Activated CD8-positive, alpha-beta T cell treated with anti-CD3 and anti-CD28 coated beads, Interleukin-2, amount 10 ng/mL, durations not matched to agents 7 days and 5 days (primary cell): ENCODE measurements at places on chromosomes 4 and X. TPM values are rescaled to one million over a fixed set of nuclear protein-coding genes. Genes with fewer than 3 reads are reported as not detected.
A peak's percentile ranks its signal among the peaks of the same experiment; 100 is the strongest.

DNA sequence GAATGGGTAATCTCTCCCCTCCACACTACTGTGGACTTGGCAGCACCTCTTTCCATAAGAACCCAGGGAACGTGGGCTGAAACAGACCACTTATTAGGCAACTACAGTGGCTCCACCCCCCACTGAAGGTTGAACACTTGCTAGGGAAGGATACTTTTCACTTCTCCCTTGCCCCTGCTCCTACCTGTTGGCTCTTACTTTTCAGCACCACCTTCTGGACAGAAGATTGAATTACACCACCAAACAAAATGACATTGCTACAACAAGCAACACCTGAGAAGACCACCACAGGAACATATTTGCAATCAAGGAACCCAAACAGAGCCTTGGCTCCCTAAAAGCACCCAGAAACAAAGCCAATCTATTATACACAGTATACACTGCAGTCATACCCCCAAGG, 132.1 kb upstream of the CXCL13 start:
- no peak for DNase-seq

GRCh38 chr4:98801259-98801725, 127.6 kb downstream of the EIF4E start:
- DNase-seq: no peak

DNA sequence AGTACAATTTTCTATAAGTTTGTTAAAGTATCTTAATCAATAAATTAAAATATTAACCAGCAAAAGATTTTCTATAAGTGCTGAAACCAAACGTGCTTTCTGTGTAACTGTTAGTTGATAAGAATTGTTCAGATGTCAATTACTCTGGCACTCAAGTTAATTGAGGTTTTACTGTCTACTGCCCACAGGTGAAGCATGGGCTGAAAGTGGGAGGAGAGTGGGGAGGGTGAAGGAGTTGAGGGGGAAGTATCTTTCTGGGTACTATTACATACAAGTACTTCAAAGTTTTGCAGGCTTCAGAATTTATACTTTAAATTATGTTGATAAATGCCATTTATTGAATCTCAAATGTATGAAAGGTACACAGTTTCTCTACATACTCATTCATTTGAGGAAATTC, 19.1 kb upstream of the CXCL3 start:
- no peak for DNase-seq

DNA sequence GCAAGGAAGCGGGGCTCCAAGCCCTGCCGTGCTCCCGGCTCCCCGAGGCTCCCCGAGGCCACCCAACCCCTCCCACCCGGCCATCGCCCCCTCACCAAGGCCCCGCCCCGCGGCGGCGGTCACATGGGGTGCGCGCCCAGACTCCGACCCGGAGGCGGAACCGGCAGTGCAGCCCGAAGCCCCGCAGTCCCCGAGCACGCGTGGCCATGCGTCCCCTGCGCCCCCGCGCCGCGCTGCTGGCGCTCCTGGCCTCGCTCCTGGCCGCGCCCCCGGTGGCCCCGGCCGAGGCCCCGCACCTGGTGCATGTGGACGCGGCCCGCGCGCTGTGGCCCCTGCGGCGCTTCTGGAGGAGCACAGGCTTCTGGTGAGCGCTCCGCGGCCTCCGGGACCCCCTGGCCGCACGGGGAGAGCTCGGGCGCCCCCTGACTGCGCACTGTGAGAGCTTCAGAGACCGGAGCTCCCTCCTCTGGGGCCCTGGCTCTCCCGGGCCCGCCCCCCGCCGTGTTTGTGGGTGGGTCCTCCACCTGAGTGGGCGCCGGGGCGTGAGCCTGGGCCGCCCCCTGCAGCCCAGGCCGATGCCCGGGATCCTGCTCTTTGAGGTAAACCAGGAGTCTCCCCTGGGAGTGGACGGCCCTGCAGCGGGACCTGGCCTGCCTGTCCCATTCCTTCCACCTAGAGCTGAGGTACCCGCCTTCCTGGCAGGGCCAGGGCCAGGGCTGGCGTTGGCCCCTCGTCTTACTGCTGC, at the start of gene IDUA:
Gene IDUA (plus strand): TSS at position 166 of the 745 bp plus-strand sequence. CDS start 41 bp downstream, at position 207.
- DNase-seq: peak; percentile 89

DNA sequence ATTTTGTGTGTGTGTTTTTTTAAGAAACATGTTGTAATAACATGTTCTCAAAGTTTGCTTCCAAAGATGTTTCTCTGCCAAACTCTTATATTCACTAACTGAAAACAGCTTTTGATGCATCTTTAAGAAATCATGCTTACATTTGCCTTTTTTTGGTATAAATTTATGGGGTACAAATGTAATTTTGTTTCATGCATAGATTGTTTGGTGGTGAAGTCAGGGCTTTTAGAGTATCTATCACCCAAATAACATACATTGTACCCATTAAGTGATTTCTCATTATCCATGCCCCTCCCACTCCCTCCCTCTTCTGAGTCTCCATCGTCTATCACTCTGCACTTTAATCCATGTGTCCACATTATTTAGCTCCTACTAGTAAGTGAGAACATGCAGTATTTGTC, 30.8 kb downstream of the SPINK2 start:
- DNase-seq: no peak

- DNase-seq: no peak
Observed at GRCh38 chr4:88698519-88698918, 890 bp upstream of the NAP1L5 start.

- DNase-seq: no peak
Observed at GRCh38 chr4:176323511-176324160, 3.9 kb downstream of the SPCS3 start.

DNA sequence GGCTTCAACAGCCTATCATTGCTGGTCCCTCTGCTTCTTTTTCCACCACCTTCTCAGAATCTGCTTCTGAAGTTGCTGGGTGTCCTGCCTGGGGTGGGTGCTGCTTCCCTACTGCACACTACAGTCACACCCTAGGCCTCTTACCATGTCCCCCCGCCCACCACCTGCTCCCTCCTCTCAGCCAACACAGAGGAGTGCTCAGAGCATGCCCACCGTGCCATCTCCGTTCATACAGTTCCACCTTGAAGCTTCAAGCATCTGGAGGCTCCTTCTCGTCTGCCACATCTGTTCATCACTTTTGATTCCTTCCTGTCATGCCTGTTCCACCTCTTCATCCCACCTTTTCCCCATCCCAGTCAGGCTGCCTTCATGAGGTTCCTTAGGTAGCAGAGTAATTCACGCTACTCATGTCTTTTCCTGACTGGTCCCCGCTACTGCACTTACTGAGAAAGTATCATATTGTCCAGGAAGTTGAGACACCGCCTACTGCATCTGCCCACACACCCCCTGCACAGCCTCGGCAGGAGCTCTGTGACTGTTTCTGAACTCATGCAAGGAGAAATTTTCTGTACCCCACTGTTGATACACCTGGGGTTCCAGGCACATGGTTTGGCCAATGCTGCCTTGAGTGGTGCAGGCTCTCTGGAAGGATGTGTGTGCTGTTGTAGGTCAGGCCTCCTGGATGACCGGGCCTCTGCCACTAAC, 39.5 kb downstream of the HADH start:
- peak; percentile 65 for DNase-seq

- DNase-seq: no peak
Observed at GRCh38 chr4:41154814-41155177, 59.5 kb downstream of the APBB2 start.

- DNase-seq: no peak
Observed at GRCh38 chr4:68724426-68724825, 54.0 kb upstream of the UGT2B15 start.

GRCh38 chr4:174669270-174669669, 147.0 kb upstream of the HPGD start:
- no peak for DNase-seq

DNA sequence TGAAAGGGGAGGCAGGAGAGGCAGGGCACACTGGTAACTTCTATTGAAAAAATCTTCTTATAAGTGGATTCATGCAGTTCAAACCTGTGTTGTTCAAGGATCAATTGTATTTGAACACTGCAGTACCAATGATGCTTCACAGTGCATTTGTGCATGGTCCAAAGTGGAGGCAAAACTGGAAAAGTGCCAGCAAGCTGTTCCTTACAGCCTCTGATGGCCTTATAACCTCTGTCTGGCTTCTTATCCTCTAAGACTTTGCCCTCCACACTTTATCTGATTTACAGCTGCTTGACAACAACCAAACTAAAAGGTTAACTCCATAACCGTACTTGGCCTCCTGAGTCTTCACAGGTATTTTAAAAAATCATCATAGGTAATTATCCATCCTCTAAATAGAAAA, 40.4 kb downstream of the MAGEB17 start:
- no peak for DNase-seq

DNA sequence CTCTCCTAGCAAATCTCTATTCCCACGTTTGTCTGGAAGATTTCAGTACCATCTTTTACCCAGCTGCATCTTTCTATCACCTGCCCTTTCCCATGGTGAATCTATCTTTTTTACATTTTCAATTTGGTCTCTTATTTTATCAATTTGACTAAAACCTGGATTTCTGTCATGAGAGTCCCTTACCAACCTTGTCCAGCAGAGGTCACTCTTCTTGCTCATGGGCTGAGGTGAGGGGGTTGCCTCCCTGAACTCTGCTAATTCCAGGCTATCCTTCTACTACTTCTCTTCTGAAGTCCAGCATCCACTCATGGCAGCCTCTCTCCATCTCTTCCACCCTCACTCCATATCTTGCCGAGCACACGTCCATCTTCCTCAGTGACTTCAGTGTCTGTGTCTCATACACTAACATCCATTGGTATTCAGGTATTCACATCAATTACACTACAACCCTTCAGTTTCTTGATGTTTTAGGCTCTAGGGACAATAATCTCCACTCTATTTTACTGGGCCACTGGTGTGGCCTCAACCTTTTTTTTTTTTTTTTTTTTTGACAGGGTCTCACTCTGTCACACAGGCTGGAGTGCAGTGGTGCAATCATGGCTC, 17.8 kb upstream of the ZNF827 start:
- peak; percentile 51 for DNase-seq

DNA sequence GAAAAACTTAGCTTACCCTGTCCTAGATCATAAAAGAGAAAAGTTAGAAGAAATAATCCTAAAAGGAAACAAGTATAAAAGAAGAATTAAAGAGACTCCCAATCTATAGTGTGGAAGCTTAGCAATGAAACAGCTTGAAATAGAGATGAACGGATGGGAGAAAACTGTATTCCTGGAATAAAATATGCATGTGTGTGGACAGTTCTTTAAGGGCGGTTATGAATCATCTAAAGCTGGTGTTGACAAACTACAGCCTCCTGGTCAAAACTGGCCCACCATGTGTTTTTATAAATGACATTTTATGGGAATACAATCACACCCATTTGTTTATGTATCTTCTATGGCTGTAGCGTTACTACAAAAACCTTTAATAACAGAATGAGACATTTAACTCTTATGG, 69.4 kb downstream of the OR13H1 start:
- no peak for DNase-seq

- DNase-seq: no peak
Observed at GRCh38 chrX:70386235-70386634, 36.9 kb upstream of the GDPD2 start.

DNA sequence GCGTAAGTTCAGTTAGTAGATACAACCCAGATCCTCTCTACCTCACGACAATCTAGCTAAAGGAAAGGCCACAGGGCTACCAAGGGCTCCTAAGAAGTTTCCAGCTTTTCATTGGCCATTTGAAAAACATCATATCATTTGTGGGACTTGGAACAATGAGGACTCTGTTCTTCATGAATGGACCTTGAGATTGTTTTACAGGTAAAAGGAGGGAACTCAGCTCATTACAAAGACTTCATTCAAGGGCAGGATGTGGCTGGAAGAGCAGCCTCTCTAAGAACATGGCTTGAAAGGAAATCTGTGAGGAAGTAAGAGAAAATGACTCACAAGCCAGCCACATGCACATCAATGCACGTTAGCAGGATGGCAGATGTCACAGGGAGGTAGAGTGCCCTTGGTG, 105.9 kb upstream of the SLC7A11 start:
- DNase-seq: no peak

DNA sequence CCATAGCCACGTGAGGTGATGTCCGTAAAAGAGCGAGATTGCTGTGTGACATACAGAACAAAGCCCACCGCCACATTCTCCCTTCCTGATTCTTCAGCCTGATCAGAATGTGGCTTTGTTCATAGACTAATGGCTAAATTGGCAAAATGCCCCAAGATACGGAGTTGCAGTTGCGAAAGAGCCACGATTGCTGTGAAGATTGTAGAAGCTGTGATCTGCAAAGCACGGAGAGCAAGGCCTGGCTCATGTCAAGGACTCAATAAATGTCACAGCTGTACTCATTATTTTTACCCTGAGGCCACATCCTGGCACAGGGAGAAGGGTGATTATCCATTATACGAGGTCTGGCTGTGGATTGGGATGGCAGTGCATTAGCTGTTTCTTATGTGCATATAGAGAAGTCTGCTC, 34.2 kb downstream of the ARSD start:
- no peak for DNase-seq

- DNase-seq: no peak
Observed at GRCh38 chr4:18242919-18243693, 221.6 kb upstream of the LCORL start.

Gene PCDH19
- not detected for total RNA-seq

Gene RS1
- total RNA-seq: not detected

Gene TMEM31
- not detected for total RNA-seq

Gene FTHL17
- not detected for total RNA-seq

Gene FAM236B
- not detected for total RNA-seq

Gene RBM47
- total RNA-seq: 0.60 TPM

Gene CSN1S1
- not detected for total RNA-seq
